ENCODE measurements at places on chromosomes 11 and 22.

GRCh38 chr11:36620246-36620645 lies 22.2 kb upstream of the RAG2 start:
- DNase-seq = no peak

DNA sequence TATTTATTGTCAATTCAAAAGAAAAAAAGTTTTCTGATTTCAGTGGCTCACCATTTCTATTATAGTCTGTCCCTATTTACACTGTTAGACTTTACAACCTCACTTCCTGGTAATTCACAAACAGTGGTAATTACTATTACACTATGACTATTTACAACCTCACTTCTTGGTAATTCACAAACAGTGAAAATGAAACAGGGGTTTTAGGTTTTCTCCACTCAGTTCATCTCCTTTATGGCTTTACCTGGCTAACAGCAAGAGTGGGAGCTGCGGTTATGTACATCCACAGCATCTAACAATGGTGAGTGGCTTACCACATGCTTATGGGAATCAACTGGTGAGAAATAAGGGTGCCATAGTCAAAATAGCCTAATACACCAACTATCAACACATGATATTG lies 166.4 kb downstream of the CASP12 start:
- no peak for DNase-seq

- DNase-seq = no peak
Observed at GRCh38 chr11:64183890-64184289, 2.1 kb upstream of the STIP1 start.

GRCh38 chr11:114562166-114562916 lies 2.7 kb upstream of the NXPE1 start:
- DNase-seq = no peak

DNA sequence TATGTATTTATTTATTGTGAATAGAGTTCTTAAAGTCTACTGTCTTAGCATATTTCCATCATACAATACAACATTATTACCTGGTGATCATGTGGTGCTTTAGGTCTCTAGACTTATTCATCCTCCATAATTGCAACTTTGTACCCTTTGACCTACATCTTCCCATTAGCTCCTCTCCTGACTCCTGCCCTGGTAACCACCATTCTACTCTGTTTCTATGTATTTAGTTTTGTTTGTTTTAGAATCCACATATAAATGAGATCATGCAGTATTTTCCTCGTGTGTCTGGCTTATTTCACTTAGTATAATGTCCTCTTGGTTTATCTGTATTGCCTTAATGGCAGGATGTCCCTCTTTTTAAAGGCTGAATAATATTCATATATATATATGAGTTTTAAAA lies 22.7 kb downstream of the NCAM1 start:
- DNase-seq = no peak

Measured in forelimb muscle (tissue), 1 donor.